ENCODE measurements at places on chromosomes 11 and 22.

- no peak for DNase-seq
Observed at GRCh38 chr11:118581057-118581456, 8.8 kb downstream of the ARCN1 start.

- no peak for DNase-seq
Observed at GRCh38 chr11:61685617-61685967, 5.4 kb downstream of the DAGLA start.

DNA sequence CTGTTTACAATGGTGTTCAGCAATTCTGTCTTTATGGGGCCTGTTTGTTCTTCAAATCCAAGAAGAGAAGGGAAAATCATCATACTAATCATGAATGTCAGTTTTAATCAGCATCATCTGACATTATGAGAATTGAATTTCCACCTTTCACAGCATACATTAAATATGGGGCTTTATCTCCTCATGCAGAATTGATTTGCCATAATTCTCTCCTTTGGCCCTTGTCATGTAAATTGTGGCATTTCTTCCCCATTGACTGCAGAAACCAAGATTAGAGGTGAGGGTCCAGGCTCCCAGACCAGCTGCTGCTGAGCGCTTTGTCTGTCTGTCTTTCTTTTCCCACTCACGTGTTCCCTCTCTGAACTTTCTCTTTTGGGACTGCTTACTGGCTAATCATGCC is 232.1 kb upstream of the NAV2 start:
- DNase-seq, result no peak

GRCh38 chr11:80523057-80523456 is 1082.2 kb upstream of the TENM4 start:
- DNase-seq, result no peak

DNA sequence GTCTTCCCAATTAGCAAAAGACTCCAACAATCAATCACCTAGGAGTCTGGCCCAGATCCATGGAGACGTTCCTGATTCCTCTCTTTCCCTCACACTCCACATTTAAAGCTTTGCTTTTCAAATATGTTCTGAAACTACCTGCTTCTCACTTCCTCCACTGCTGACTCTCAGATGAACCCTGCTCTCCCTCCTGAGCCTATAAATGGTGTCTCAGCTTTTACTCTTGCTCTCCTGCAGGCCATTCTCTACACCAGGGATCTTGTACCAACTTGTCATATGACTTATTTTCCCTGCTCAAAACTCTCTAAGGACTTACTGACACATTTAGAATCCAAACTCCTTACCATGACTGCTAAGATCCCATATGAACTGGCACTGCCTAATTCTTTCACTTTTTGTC is 138.4 kb upstream of the DDI1 start:
- DNase-seq, result no peak

- DNase-seq, result no peak
Observed at GRCh38 chr22:19038728-19039447, 83.3 kb downstream of the DGCR2 start.

DNA sequence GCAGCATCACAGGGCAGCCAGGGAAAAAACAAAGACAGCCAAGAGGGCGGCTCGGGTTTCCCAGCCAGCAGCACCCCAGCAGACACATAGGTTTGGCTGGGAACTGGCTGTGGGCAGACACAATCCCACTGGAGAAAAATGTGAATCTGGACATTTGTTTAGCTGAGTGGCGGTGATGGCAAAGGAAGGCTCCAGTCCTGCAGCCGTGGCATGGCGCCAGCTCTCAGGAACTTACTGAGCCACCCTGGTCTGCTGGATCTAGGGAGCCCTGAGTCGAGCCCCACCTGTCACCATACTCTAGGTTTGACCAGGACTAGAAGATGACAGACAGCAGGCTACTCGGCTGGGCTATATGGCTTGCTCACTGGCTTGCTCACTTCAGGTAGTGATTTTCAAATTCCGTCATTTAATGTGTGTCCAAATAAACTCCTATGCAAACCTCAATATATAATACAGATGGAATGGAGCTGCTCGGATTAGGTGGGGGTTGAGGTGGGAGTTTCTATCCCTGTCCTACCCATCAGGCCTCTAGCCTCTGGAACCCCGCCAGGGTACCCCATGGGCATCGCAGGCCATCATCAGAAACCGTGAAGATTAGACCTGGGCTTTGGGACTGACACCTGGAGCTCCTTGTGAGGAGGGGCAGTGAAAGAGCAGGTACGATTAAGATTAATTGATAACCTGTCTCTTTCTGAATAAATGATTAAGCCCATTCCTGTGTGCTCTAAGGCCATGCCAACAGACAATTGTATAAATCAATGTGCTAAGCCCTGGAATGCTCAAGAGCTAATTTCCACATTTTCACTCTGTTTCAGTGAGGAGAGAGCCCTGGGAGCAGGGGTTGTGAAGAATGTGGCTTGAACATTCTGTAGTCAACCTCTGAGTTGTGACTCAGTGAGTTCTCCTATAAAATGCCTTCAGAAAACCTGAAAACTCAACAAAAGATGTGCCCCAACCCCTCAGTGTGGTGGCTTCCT is 42.5 kb downstream of the GALNT18 start:
- no peak for DNase-seq

DNA sequence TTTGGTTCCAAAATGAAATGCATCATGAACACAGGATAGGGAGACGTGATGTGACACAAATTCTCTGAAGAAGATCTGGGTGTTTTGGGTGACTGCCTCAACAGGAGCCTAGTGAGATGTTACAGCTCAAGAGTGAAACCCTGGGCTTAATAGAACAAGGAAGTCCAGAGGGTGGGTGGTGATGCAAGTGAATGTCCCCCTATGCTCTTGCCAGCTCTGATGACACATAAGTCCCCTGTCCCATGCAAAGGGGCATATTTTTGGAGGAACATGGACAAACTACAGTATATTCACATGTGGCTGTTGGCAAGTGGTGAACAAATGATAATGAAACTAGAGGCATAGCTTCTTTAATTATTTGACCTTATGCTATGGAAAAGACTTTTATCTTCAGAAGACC is 9.2 kb downstream of the CRTAM start:
- no peak for DNase-seq

DNA sequence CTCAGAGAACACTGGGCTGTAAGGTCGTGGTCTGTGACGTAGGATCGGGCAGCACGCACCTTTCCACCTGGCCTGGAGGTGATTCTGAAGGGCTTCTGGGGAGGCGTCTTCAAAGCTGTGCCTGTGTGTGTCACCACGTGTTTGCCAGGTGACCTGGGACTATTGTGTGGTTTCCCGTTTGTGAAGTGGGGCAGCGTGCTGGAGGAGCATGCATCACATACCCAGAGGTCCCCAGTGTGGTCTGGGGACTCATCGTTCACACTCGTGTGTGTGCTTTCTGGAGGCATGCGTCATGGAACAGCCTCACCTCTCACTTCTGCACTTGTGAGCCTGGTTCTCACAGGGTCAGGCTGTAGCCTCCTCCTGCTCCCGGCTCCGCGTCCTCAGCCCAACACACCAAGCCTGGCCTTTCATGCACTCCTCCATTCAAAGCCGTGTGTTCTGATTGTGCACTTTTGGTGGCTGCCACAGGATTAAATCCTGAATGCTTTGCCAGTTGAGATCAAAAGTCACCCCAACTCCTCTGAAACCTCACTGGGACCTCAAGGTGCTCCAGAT is 106.3 kb downstream of the KCNQ1OT1 start:
- no peak for DNase-seq

DNA sequence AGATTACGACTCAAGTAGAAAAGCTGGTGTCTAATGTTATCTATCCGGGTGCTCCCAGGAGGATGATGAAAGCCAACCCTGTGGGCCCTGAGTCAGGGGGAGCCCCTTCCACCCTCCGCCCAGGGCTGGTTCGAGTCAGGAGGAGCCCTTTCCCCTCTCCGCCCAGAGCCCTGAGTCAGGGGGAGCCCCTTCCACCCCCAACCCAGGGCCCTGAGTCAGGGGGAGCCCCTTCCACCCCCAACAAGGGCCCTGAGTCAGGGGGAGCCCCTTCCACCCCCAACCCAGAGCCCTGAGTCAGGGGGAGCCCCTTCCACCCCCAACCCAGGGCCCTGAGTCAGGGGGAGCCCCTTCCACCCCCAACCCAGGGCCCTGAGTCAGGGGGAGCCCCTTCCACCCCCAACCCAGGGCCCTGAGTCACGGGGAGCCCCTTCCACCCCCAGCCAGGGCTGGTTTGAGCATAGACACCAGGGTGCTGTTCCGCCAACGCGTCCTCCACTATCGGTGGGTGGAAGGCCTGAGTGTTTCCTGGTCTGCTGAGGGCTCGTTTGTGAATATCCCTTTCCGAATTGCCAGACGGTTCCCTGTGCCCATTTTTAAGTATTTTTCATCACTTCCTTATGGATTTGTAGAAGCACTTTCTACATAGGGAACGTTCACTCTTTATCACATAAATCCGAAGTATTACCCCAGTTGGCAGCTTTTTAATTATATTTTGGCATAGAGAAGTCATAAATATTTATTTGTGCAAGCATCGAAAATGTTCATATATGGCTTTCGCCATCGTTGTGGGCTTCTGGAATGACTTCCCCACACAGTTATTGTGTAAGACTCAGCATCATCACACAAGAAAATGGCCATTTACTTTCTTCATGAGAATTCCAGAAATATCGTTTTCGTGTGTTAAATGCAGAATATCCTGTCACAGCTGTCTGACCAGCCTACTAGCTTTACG is 380.6 kb downstream of the BRD1 start:
- DNase-seq, result no peak

DNA sequence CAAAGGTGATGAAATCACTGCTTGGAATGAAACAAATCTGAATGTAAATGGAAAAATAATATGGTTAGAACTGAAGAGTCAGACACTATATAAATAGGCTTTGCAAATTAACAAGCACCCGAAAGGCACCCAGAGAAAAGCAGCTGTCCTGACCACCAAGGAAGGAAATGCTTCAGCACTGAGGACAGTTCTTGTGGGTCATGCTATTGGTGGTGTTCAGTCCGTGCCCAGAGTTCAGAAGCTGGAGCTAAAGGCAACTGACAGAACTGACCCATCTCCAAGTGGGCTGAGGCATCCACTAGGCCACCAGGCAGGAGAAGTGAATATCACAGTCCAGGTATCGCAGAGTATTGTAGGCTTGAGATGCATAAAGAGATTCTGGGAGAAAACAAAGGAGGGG is 208.9 kb downstream of the OPCML start:
- DNase-seq, result no peak

GRCh38 chr11:25453471-25453870 is 878.5 kb upstream of the ANO3 start:
- no peak for DNase-seq

DNA sequence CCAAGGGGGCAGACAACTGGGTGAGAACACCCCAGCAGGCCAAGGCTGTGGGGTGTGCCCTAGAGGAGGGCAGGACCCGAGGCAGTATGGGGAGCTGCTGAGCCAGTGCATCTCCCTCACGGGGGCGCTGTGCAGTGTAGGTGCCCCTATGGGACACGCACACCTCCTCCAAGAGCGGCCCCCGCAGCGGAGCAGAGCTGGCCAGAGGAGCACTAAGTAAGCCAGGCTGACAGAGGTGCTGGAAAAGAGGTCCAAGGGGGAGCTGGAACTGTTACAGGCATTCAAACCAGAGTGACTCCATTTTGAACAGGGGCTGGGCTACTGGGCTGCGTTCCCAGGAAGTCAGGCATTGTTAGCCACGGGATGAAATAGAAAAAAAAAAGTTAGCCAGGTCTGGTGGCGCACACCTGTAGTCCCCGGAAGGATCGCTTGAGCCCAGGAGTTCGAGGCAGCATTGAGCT is 41.8 kb downstream of the TST start:
- peak; percentile 67 for DNase-seq

- DNase-seq, result no peak
Observed at GRCh38 chr11:33706546-33706945, 5.9 kb upstream of the C11orf91 start.

DNA sequence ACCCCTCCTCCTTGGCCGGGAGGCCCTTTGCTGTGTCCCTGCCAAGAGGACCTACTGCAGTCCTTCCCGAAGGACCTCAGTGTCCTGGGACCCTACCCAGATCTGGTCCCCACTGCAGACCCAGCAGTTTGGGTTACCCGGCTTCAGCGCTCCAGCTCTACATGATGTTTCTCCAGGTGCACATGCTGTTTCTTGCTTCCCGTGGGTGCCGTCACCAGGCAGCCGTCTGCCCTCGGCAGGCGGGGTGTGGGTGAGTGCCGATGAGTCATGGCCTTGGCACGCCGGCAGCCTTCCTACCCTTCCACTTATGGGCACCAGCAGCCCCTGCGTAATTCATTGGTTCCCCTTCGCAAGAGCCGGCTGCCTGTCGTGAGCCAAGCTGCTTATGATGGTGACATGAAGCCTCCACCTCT is 101.8 kb downstream of the BCR start:
- DNase-seq, result no peak

GRCh38 chr11:114892381-114893197 is 214.3 kb downstream of the NXPE2 start:
- DNase-seq, result no peak

GRCh38 chr11:12110201-12110713 is at the start of gene MICAL2:
Gene MICAL2 (plus strand): TSS chr11:12110590. CDS start chr11:12162156, 51,566 bp downstream.
- DNase-seq, result peak; percentile 85

GRCh38 chr22:17484608-17485007 is 78.7 kb upstream of the SLC25A18 start:
- no peak for DNase-seq

DNA sequence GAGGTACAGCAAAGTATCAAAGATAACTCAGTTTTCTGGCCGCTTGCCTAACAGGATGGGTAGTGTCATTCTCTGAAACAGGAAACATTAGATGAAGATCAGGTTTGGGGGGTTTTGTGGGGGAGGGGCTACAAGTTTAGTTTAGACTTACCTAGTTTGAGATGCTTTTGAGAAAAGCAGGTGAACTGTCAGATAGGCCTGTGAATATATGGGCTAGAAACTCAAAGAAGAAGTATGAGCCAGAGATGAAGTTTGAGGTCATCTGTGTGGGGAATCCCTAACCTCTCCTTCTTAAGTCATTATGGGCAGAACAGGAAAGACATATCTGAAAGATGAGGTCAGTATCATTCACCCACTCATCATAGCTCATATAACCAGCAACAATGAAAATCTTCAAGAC is 11.9 kb downstream of the HOATZ start:
- DNase-seq, result no peak

DNA sequence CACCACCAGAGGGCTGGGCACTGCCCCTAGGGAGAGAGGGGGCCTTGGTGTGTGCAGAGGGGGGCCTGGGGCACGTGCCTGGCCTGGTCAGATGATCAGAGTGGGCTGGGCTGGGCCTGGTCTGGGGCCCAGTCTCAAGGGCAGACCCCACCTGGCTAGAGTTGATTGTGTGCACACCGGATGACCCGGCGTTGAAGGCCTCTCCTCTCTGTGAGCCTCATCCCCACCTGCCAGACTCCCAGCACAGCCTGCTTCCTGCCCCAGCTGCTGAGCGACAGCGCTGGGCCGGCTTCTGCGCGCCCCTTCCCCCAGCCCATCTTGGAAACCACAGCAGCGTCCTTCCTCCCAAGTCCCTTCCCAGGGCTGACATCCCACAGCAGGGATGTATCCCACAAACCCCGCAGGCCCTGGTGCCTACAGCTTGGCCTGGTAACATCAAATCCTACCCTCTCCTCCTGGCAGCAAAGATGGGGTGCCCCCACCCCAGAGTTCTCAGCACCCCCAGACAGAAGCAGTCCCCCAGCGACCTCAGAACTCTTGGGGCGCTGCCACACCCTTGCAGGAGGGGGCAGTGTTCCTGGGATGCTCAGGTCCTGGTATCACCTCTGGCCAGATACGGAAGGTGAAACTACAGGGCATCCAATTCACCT is 11.0 kb upstream of the TSSC4 start:
- DNase-seq, result no peak

GRCh38 chr11:9138612-9139579 is 47.5 kb upstream of the SCUBE2 start:
- no peak for DNase-seq

All from NCI-H524 (cell line).